Stimulated activated CD4-positive, alpha-beta T cell treated with anti-CD3 and anti-CD28 coated beads, Interleukin-1b, Interleukin-23, amount 100 ng/mL, for 48 hours (primary cell): ENCODE measurements at places on chromosomes 2 and 18.

- DNase-seq, result no peak
Observed at GRCh38 chr18:3869848-3870247, 419.9 kb downstream of the TGIF1 start.

DNA sequence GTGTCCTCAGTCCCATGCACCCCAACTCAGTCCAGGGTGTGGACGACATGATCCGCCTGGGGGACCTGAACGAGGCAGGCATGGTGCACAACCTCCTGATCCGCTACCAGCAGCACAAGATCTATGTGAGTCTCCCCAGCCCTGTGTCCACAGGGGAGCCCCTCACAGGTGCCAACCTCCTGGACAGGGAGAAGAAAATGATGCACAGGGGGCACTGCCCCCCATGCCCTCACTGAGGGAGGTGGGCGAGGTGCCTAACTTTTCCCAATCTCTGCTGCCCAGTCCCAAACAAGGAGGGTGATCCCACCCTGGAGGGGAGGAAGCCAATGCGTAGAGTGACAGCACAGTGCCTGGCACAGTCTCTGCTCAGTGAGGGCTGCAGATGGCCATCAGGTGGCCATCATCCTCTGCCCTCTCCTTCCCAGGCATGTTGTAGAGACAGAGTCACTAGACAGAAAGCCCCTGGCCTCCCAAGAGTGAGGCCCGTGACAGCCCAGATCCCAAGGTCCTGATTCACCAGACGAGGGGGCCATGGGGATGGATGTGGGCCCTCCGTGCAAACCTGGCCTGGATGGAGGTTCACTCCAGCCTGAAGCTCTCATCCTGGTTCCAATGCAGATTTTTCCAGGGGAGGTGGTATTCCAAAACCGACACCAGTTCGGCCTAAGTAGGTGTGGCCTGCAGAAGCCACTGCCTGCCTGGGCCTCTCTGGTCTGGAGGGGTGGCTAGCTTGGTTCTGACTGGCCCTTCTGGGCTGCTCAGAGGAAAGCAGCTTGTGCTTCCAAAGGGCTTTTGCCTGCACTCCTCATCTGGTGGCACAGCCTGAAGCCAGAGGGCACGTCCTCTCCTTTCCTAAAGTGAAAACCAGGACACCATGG, 30.0 kb downstream of the MYO7B start:
- no peak for DNase-seq

DNA sequence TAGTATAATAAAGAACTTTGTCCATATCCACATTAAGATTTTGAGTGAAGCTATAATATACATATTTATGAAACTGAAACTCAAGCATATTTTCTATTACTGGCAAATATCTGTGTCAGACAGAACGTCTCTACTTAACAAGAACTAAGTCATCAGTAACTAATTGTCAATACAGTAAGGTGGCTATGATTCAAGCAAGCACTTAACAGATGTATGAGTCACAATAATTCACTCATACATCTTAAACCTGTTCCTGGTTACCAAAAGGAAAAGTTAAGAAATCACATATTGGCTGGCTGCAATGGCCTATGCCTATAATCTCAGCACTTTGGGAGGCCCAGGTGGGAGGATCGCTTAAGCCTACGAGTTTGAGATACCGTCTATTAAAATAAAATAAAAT, 96.0 kb downstream of the SOS1 start:
- no peak for DNase-seq

- DNase-seq, result no peak
Observed at GRCh38 chr2:217438821-217439220, 564.0 kb downstream of the TNS1 start.

DNA sequence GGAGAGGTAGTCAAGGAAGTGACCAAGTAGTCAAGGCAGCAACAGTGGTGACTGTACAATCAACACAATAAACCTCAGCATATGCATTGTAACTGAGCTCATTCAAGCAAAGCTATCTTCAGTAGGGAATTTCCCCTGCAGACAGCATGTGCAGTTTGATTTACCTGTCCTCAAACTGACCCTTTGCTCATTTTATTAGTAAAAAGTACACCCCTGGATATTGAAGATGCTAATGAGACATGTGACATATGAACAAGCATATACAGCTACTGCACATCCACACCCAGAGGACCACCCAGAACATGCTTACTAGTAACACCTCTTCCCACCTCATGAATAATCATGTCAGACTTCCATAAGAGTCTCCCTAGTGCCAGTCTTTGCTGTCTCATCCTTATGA, 15.4 kb downstream of the C2orf81 start:
- no peak for DNase-seq

- DNase-seq, result no peak
Observed at GRCh38 chr2:28617502-28618184, 121.8 kb downstream of the PLB1 start.

DNA sequence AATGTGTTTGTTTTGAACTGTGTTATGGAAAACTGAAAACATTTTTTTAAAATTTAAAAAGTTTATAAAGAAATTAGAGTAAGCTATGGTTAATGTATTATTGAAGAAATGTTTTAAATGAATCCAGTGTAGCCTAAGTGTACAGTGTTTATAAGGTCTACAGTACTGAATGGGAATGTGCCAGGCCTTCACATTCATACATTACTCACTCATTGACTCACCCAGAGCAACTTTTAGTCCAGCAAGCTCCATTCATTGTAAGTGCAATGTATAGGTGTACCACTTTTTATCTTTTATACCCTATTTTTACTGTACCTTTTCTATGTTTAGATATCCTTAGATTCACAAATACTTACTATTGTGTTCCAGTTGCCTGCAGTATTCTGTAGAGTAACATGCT, 215.1 kb upstream of the THUMPD2 start:
- no peak for DNase-seq

DNA sequence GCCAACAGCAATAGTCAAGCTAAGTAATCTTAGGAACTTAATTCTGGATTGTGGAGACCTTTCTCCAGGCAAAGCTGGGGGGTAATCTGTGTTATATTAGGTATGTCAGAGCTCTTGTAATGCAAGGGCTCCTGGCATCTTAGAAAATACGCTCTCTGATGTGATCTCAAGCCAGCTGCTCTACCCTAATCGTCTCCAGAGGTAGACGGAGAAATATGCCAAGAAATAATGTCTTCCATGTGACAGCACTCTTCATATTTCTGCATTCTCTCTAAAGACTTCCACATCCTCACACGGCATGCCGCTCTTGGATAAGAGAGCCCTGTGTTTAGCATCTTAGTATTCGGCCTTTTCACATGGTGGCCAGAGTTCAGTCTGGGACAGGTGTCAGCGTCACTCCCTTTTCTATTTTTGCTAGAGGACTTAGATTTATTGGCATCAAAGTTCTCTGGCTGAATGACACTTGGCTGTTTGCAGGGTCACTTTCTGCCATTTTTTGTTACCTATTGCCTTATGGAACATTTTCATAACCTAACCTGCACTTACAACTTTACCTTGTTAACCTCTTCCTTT, 25.2 kb downstream of the CAPN13 start:
- DNase-seq, result no peak

- no peak for DNase-seq
Observed at GRCh38 chr2:235618039-235618438, 124.2 kb downstream of the AGAP1 start.

- no peak for DNase-seq
Observed at GRCh38 chr2:8316356-8316755, 365.5 kb upstream of the ID2 start.

DNA sequence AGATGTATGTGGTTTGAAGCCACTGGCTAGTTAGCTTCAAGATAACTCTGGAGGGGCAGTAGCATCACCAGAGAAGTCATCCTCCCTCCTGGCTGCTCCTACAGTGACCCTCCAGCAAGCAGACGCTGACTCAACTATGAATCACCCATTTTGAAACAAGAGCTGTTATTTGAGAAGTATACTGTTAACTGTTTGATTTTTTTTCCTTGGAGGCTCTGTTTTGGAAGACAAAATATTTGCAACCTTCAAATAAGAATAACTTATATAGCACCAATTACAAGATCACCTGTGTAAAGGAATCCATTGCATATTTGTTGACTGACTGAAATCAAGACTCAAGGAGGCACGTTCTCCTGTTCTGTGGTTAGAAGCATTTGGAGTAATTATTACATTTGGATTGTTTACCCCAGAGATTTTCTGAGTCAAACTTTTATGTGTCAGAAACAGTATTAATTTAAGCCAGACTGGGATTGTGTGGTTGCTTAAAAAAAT, 313.8 kb downstream of the MTX2 start:
- no peak for DNase-seq

DNA sequence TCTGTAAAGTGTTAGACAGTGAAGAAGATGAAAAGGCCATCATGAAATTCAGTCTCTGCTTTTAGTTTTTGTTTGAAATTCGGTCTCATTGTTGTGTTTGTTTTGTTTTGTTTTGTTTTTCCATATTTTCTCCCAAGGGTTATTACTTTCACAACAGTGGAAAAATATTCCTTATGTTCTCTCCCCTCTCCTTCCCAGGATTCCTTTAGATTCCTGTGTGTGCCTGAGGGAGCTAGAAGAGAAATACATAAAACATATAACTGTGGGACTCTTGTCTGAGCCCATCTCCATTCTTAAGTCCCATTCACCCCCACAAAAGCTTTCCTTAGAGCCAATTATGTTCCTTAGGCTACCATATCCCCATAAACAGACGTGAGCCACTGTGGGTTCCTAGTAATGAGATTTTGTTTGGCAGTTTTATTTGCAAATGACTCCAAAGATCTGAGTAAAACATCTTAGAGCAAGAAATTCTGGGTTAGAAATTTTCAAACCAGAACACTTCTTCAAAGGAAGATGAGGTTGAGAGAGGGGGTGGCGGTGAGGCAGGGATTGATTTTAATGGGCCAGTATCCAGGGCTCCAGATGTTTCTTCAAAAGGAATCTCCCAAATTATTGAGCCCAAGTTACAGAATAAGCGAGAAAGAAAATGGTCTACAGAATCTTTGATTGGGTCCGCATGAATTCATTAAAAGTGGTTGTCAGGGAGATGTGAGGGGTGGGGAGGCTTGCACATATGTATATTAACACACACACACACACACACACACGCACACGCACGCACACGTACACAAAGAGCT, 157.8 kb upstream of the TNP1 start:
- no peak for DNase-seq

GRCh38 chr18:59388817-59389216, 29.8 kb upstream of the LMAN1 start:
- no peak for DNase-seq

DNA sequence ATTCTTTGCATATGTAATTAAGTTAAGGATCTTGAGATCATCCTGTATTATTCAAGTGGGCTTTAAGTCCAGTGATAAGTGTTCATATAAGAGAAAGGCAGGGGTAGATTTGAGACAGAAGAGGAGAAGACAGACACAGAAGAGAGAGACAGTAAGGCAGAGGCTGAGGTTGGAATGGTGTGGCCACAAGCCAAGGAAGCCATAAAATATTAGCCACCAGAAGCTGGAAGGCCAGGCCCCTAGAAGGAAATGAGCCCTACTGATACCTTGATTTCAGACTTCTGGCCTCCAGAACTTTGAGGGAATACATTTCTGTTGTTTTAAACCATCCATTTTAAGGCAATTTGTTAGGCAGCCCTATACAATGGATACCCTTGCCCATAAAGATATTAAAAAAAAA, 66.9 kb upstream of the DLX2 start:
- no peak for DNase-seq

DNA sequence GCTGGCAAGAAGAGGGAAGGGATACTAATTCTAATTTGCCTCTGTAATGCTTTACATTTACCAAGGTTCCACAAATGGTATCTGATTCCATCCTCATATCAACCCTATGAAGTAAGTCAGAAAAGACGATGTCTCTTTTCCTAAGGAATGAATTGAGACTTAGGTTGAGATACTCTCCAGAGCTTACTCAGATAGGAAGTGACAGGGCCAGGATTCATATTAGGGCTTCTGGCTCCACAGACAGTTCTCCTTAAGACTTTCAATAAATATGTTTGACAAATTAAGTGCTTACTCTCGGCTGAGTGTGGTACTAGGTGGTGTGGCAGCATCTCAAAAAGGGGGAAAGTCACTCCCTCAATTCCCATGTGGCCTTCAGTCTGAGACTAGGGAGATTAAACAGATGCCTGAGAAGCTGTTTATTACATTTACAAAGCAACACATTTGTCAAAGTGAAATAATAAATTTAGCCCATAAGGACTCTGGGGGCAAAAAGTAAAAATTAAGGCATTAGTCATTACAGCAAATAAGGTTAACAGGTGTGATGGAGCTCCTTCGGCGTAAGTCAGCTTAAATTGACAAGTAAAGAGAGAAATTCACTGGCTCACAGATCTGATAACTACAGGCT, 14.2 kb downstream of the CDK15 start:
- DNase-seq, result no peak
